H54 (cell line): ENCODE measurements at places on chromosomes 13 and 19.

GRCh38 chr19:16531380-16531669 is 10.9 kb downstream of the CHERP start:
- DNase-seq: no peak

DNA sequence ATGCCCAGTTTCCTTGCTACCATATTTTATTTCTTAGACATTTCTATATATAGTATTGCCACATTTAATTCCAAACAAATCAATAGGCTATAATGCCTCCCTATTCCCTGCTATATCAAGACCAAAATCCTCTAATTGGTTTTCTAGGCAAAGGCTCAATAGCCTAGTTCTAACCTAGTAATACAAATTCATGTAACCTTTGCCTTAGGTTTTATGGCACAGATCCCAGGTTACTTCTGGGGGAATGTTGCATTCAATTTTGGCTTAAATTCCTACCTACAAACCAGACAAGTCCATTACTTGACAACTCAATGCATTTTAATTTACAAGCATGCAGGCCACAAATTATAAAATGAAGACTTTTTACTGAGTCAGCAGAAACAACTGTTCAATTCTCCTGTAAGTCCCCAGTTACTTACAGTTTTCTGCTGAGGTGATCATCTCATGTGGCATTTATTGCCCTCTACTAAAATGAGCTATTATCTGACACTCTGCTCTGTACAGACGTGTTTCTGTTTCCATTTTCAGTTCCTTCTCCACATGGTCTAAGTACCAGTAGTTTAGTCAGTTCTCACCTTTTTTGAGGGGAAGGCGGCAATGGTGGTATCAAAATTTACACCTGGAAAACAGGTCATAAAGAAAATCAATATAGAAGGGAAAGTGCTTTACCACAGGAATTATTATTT is 11.7 kb downstream of the KCNRG start:
- no peak for DNase-seq

- DNase-seq: no peak
Measured at GRCh38 chr19:3573162-3573857, 566 bp downstream of the HMG20B start.

DNA sequence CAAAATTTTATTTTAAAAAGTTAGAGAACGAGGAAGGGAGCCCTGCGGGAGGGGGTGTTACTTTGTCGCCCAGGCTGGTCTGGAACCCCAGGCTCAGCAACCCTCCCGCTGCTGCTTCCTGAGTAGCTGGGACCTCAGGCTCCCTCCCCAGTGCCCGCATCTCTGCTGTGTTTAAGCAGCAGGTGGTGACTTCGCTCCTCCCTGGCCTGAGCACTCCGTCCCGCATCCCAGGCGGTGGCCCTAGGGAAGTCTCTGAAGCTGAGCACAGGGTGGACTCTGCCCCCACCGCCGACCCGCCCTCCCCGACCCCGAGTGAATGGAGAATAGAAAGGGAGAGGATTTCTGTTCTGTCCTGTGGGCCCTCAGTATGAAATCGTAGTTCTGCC is 30.5 kb downstream of the ZNF701 start:
- no peak for DNase-seq

- DNase-seq: no peak
Measured at GRCh38 chr19:39196860-39197562, at the start of gene NCCRP1. NCCRP1 (plus strand) TSS chr19:39196964; CDS start chr19:39196983, 19 bp downstream.

- no peak for DNase-seq
Measured at GRCh38 chr13:60482012-60482411, 85.0 kb downstream of the TDRD3 start.

DNA sequence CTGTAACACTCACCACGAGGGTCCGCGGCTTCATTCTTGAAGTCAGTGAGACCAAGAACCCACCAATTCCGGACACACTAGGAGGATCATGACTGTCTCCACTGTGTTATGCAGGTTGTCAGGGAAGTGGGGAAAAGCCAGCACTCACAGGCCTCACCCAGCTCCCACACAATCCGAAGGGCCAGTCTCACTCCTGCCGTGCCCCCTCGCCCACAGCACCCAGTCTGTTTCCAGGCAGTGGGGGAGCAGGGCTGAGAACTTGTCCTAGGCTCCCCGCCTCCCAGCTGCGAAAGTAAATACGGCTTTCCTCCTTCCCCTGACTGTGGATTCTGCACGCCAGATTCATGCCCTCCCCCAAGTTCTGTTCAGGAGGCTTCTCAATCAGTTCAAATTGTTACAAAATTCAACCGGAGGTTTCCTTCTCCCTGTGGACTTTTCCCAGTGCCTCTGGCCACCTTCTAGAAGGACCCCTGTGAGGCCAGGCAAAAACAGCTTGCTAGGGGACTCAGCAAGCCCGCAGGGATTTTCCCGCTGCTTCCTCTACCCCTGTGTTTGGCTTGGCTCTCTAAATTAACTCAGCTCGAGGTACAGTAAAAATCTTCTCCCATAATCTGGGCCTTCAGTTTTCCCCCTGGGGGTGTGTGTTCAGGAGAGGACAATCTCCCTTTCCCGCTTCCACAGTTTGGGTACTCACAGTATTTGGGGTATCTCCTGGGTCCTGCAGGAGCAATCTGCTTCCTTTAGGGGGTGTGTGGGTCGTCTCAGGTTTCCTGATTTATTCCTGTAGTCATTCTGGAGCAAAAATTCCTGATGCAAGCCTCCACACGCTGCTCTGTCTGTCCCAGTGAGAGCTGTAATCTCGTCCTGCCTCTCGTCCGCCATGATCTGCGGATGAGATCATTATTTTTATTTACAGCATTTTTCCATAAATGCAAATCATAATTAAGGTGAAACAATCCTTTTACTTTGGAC is 899.8 kb downstream of the GPC5 start:
- no peak for DNase-seq

DNA sequence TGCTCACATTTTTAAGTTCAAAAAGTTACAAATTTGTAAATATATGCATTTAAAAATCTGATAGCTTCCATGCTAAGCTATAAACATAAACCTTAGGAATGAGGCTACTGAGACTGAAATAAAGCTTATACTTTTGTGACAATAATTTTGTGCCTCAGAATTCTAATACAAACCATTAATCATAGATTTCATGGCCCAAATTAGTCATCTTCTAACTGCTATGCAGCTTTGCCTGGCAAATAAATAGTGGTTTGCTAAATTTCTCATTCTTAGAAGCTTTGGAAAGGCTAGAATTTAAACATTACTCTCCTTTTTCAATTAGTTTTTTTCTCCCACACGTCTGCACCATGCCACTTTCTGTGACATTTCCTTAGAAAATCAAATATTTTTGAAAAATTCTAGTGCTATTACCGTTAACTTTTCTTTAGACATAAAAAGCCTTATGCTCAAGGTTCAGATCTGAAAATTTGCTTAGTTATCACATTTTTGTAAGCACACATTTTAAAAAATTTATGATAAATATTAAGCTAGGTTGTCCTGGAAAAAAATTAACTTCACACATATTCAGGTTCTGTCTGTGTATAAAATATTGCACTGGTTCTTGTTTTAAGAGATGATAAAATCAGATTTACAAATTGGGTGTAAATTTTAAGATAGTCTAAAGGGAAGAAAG is 46.9 kb downstream of the FNDC3A start:
- DNase-seq: no peak

- DNase-seq: no peak
Measured at GRCh38 chr19:47379381-47379938, 30.3 kb downstream of the DHX34 start.

GRCh38 chr19:13998426-13998825 is 7.7 kb downstream of the RFX1 start:
- DNase-seq: no peak

- DNase-seq: peak; percentile 71
Measured at GRCh38 chr13:113836768-113837559, 26.9 kb downstream of the GAS6 start.

- DNase-seq: no peak
Measured at GRCh38 chr13:73851104-73851503, 283.1 kb downstream of the KLF12 start.

- no peak for DNase-seq
Measured at GRCh38 chr13:44854313-44855060, 134.8 kb downstream of the NUFIP1 start.
